ENCODE measurements at places on chromosomes 6 and 20. TPM values are rescaled to one million over a fixed set of nuclear protein-coding genes. Genes with fewer than 3 reads are reported as not detected.

DNA sequence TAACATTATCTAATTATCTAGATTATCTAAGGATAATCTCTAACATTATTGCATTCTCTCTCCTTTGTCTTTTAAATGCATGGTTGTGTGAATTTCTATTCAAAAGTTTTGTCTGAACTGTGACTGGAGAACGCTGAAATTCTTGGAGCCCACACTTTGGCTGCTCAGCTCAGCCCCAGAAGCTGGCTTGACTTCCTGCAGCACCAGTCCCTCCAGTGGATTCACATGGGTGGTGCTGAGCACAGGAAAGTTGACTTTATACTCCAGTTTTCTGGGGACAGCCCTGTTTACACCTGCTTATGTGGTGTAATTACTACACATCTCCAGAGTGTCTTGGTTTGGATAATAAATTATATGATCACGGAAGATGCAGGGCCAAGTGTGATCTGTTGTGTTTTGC lies 255.1 kb upstream of the NOX3 start:
- no peak for DNase-seq

Gene NOX3
- polyA plus RNA-seq = 2.2 TPM

DNA sequence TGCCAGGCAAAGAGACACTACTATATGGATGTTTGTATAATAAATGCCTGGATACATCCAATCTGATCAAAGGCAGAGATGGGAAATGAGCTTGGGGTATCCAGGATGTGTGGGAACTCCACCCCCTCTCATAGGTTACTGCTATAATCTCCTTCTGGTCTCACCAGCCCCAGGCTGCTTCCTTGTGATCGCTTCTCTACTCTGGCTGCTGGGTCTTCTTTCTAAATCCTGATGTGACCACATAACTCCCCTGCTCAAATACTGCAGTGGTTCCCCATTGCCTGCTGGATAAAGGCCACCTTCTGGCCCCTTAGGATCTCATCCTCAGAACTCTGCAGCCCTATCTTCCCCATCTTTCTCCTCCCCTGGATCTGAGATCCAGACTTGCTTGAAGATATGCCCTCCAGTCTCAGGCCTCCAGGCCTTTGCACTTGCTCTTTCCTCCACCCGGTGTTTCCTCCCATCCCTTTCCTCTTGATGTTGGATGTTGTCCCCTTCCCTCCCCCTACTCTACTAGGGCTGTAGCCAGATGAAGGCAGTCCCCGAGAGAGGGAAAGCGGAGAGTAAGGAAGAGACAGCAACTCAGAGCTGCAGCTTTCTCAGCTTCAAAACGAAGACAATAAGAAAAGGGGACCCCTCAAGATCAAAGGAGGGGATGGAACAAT lies 828 bp upstream of the XKR7 start:
- no peak for DNase-seq

GRCh38 chr20:12358655-12359009 lies 440.9 kb downstream of the BTBD3 start:
- DNase-seq = no peak

Gene EPHA7
- polyA plus RNA-seq = 47.4 TPM

GRCh38 chr20:25207960-25208534 lies 12.5 kb downstream of the ENTPD6 start:
- no peak for DNase-seq

All from right renal pelvis (tissue), 4 donors.